Activated T-cell treated with anti-CD3 and anti-CD28 coated beads for 1 hour (primary cell): ENCODE measurements at places on chromosomes 6 and 20.

DNA sequence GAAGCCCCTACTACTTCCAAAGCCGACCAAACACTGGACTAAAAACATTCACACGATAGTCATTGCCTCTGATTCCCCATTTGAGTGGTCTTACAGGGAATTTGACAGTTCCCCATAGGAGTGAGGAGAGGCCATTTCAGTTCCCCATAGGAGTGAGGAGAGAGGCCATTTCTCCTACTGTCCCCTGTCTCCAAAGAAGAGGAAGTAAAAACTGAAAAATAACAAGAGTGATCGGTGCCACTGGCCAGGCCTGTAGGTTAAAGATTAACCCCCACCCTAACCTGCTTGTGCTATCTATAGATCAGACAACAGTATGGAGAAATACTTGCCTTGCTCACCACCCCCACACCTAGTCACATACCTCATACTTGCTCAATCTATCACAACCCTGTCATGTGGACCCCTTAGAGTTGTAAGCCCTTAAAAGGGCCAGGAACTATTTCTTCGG is 204.0 kb upstream of the MOCS1 start:
- DNase-seq, result no peak

- DNase-seq, result no peak
These were observed 110.2 kb upstream of the ZNF184 start for GRCh38 chr6:27582928-27583725.

DNA sequence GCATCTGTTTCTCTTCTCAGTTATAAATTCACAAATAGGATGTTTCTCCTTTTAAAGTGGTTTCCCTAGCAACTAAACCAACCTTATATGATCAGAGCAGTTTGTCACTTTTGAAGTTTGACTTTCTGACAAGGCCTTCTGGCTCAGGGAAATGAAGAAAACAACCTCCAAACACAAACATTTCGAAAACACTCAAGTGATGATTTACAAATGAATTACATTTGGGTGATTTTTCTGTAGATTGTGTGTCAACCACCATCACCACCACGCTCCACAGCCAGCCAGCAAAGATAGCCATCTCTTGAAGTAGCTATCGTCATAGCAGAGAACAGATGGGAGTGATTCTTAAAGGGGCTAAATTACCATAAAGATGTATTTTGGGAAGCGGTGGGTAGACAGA is 16.5 kb upstream of the MLIP start:
- DNase-seq, result no peak

DNA sequence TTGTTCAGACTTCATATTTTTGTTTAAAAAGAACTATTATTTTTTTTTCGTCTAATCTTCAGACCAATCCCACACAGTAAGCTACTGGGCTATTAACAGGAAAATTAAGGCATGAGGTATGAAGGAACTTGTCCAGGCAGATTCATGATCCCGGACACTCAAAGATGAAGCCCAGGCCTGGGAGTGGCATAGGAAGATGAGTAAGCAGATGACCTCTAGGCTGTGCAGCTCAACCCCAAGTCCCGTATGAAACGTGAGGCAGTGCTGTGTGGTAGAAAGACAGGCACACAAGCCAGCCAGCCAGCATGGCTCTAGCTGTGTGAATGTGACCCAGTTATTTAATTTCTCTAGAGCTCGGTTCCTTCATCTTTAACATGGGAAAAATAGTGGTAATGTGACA is 231.9 kb downstream of the CLIC5 start:
- DNase-seq, result no peak

- DNase-seq, result no peak
These were observed 22.9 kb downstream of the PTPN1 start for GRCh38 chr20:50533061-50533460.

- DNase-seq, result no peak
These were observed 133.4 kb upstream of the FUT9 start for GRCh38 chr6:95882371-95882770.

- no peak for DNase-seq
These were observed 48.4 kb downstream of the MAP3K7 start for GRCh38 chr6:90538278-90539046.

DNA sequence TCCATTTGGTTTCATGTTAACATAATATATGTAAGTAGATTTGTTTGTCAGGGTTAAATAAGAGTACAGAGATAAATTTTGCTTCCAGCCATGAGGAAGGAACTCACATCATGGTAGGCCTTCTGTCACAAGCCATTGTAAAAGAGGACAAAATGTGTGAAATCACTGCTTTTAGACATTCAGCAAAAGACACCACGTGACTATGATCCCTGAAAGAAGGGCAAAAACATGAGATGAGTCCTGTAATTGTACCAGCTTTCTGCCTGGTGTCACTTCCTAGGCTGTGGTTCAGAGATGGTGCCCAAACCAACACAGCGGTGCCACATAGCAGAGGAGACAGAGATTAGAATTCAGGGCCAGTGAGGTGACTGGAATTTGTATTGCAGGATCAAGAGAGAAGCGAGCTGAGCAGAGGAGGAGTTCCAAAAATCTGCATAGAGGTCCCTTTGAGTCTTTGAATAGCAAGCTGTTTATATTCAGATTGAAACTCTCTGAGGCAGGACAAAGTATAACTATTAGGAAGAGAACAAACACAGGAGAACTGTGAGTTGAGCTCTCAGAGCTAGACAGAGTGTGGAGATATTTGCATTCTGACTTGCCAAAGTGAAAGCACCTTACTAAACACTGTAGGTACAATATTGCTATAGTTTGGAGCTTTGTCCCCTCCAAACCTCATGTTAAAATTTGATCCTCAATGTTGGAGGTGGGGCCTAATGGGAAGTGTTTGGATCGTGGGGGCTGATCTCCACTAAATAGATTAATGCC is 52.6 kb upstream of the PDE7B start:
- DNase-seq, result no peak

DNA sequence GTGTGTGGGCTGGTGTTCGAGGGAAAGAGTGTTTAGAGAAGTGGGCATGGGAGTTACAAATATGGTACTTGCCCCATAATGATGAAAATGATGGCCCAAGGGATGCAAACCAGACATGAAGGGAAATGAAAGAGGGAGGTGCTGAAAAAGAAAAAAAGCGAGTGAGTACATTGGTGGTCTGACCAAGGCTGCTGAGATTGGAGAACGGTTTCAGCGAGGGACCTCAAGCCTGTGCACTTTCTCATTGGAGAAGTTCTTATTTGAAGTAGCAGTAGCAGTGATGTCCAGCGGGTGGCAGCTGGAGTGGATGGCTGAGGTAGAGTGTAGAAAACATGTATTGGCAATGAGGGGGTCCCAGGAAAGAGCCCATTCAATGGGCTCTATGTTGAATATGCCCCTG is 54.8 kb downstream of the TNFAIP3 start:
- no peak for DNase-seq

GRCh38 chr6:11631008-11631407 is 93.5 kb downstream of the TMEM170B start:
- DNase-seq, result no peak

DNA sequence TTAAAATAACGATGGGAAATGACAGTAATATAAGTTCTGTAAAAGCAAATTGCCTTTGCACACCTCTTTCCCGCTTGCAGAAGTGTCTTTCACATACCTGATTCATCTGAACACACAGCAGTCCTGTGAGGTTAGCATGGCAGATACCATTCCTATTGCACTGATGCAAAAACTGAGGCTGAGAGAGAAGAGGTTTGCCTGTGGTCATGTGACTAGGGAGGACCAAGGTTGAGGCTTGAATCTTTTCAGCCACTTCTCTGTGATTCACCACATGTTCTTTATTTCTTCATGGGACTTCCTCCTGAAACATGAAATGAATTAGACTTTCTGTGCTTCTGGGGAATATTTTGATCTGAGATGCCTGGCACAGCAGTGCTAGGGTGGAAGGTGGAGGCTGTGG is 92.9 kb downstream of the VEGFA start:
- no peak for DNase-seq

GRCh38 chr6:107827541-107827940 is 3.4 kb upstream of the SCML4 start:
- no peak for DNase-seq

- peak; percentile 21 for DNase-seq
These were observed 33.0 kb upstream of the FILIP1 start for GRCh38 chr6:75526502-75527127.

GRCh38 chr6:36120539-36120938 is 9.8 kb upstream of the MAPK13 start:
- DNase-seq, result peak; percentile 66

DNA sequence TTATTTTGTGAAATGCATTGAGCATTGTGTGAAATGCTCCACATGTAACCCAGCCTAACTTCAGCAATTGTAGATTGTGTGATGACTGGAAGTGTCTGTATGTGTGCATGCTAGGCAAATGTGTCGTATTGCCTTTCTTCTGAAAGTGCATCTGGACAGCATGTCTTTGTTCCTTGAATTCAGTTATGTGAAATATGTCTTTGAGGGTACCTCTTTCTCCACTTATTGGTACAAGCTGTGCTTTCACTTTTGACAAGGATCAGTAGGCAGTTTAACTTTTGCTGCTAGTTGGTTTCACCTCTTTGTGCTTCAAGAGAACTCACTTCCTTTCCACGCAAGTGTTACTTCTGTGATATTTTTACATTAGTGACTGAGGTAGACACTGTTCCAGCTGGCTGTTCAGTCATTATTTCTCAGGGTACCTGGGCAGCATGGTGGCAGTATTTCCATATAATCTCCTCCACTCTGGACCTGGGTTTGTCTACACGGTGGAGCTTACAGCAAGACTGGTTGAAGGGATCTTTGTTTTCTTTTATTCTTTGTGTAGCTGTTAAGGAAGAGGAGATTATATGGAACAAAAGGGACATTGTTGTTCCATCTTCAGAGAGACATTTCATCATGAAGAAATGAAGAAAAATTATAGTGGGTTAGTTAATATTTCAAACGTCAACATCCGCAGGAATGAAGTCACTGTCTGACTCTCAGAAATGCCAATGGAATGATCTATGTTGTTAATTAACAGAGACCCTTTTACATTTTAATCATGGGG is 175.4 kb downstream of the UTRN start:
- no peak for DNase-seq

- DNase-seq, result no peak
These were observed 2.8 kb upstream of the VSX1 start for GRCh38 chr20:25084626-25085187.

GRCh38 chr6:77401231-77401630 is 62.1 kb downstream of the HTR1B start:
- DNase-seq, result no peak

DNA sequence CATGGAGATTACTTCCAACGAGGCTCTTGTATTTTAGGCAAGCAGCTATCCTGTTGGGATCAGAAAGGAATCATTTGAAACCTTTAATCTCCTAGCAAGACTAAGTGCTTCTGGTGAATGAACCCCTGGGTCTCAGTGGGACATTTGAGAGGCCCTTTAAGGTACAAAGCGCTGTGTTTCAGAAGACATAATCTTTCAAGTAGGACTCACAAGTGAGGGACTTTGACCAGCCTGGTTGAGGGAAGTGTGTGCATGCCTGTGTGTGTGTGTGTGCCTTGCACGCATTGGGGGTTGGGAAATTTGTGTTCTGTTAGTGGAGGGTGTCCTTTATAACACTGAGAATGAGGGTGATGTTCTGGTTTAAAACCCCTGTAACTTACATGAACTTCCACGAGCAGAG is 64.4 kb upstream of the KCNG1 start:
- DNase-seq, result no peak

- no peak for DNase-seq
These were observed 116.6 kb upstream of the CEP162 start for GRCh38 chr6:84344005-84344404.

DNA sequence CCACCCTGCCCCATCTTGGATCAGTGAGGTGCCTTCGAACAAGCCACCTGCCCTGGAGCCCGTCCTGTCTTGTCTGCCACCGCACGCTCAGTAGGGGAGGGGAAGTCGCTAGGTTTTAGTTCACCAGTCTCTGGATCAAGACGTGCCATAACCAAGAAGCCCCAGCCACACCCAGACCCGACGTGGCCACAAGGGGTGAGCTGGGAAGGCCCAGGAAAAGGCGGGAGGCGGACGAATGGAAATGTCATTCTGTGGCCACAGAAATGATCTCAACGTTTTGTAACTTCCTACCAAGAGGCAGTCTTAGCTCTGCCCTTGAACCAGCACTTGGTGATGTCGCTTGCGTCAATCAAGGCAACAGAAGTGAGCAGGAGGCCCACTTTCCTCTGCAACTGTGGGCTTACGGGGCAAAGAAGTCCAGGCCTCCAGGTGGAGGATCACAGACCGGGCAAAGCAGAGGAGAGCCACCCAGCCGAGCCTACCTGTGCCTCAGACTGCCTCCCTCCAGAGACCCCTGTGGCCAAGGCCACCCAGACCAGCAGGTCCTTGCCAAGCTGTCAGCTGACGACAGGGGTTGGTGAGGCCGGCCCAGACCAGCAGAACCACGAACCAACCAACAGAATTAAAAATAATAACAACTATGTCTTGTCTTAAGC is 14.5 kb downstream of the GMEB2 start:
- no peak for DNase-seq

DNA sequence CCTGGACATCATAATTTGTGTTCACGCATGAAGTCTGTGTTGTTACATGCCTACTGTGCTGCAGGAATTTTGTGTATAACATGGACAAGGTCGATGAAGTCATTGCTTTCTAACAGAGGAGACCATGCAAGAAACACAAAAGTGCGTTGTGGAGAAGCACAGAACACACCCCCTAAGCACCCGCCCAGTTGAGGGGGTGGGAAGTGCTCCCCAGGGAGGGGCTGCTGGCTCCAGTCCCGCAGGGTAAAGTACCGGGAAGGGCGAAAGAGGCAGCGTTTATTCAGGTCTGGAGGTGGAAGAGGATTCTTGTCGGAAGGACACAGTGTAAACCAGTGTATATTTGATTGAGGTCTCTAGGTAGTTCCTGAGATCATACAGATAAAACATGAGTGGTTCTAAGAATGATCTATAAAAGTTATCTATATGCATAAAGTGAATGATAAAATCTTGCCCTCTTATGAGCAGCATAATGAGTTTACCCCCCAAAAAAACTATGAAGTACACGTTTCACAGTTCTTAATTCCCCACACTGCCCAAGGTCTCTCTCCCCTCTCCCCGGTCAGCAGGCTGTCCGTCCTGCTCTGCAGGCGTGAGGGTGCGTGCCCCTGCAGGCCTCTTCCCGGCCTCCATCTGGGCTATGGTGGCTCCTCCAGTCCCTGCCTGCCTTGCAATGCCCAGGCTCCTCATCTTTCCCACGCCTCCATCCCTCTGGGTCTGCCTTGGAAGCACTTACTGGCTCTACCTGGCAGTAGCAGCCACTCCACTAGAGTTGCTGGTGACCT is 159.7 kb downstream of the THBS2 start:
- DNase-seq, result no peak

GRCh38 chr6:6695625-6696276 is 107.2 kb downstream of the LY86 start:
- DNase-seq, result no peak

GRCh38 chr20:56443654-56444540 is 24.5 kb upstream of the RTF2 start:
- no peak for DNase-seq

- no peak for DNase-seq
These were observed 68.0 kb upstream of the TFB1M start for GRCh38 chr6:155382338-155382685.

GRCh38 chr6:40799296-40800140 is 212.4 kb upstream of the LRFN2 start:
- DNase-seq, result no peak

- no peak for DNase-seq
These were observed 105.4 kb upstream of the MCHR2 start for GRCh38 chr6:100099189-100100074.
